OCI-LY7 (cell line): ENCODE measurements at places on chromosomes 12 and 14. TPM values are rescaled to one million over a fixed set of nuclear protein-coding genes. Genes with fewer than 3 reads are reported as not detected.

DNA sequence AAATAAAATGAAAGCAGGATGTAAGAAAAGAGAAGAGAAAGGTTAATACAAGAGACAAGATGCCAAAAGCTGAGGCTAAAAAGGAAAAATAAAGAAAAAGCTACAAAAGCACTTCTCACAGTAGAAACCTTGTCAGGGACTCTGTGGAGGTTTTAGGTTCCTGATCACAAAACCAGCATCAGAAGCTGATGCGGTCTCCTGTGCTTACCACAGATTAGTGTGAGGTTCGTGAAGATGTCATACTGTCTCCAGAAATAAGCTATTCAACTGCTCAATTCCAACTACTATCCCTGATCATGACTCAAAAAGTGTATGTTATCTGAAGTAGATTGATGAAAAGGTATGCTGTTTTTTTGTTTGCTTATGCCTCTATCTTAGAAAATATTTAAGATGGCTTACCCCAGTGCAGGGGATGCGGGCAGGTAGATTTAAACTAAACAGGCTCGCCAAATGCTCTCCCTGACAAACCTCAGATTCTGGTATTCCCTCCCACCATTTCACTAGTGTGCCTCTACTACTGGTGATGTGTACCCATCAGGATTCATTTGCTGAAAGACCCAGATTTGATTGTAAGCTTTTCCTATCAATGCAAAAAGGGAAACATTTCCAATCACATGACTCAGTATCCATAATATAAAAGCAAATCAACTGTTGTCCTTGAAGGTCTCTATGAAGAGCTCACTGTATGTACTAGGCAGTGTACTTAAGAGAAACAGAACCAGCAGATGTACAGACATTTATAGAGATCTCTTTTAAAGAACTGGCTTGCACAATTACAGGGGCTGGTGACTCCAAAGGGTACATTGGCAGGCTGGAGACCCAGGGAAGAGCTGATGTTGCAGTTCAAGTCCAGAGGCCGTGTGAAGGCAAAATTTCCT is 169.5 kb upstream of the FOXN3 start:
- DNase-seq = no peak

DNA sequence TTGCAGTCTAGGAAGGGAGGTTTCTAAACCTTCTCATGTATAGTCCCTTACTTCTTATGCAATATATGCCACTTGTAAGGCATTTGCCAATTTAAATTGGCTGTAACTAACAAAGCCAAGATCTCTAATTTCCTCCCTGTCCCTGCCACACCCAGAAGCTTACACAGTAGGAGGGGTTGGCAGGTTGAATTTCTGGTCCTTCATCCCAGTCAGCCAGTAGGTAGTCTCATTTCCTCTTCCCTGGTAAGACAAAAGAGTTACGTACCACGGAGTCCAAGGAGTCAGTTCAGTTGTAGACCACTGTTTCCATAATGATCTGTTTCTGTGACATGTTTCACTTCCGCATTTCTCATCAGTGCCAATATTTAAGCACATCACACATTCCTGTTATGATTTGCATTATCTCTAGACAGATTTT is 47.0 kb upstream of the PLBD1 start:
- peak; percentile 90 for DNase-seq

- no peak for DNase-seq
Observed at GRCh38 chr12:84789184-84789583, 123.4 kb downstream of the SLC6A15 start.

The ART4 gene
- not detected in 2 replicates for total RNA-seq

DNA sequence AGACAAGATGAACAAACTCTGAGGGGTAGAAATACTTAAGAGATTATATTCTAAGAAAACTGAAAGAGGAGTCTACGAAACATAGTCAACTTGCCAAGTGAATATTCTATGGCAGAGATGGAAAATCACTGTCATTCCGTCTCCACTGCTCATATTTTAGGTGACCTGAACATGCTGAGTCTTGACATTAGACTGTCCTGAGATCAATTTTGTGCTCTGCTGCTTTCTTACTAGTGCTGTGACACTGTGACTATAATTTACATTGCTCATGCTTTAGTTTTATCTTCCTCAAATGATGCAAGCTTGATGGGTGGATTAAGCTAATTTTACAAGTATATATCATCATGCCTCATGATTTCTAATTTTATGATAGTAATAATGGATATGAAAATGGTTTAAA is 228.2 kb upstream of the LRFN5 start:
- DNase-seq = no peak

GRCh38 chr12:105933671-105934665 is 204.8 kb downstream of the NUAK1 start:
- DNase-seq = no peak
